ENCODE measurements at places on chromosomes 2 and 18.

- DNase-seq: peak; percentile 55
Measured at GRCh38 chr2:20205915-20206524, 18.9 kb downstream of the SDC1 start.

GRCh38 chr2:172464400-172465129, 37.2 kb downstream of the ITGA6 start:
- DNase-seq: peak; percentile 91

- no peak for DNase-seq
Measured at GRCh38 chr2:66696374-66696773, 261.4 kb downstream of the MEIS1 start.

GRCh38 chr2:61059382-61059781, 6.3 kb upstream of the SANBR start:
- no peak for DNase-seq

- DNase-seq: peak; percentile 82
Measured at GRCh38 chr2:112006076-112006410, 49.0 kb upstream of the TMEM87B start.

GRCh38 chr2:116877944-116878343, 936.5 kb upstream of the DDX18 start:
- DNase-seq: no peak

DNA sequence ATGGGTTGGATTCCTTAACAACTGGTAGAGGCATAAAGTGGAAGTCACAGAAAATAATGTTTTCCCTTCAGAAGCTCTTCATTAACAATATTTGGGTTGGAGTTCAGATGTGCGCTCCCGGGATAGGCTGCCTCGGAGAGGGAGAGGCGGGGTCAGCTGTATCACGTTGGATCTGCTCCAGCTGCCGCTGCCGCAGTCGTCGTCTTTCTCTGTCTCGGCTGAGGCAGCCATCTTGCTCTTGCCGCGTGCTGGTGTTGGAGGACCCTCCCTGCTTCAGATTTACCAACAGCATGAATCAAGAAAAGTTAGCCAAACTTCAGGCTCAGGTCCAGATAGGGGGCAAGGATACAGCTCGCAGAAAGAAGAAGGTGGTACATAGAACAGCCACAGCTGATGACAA, 35.1 kb downstream of the TANC1 start:
- no peak for DNase-seq
